Keratinocyte (primary cell): ENCODE measurements at places on chromosomes 5 and 9. TPM values are rescaled to one million over a fixed set of nuclear protein-coding genes. Genes with fewer than 3 reads are reported as not detected.

DNA sequence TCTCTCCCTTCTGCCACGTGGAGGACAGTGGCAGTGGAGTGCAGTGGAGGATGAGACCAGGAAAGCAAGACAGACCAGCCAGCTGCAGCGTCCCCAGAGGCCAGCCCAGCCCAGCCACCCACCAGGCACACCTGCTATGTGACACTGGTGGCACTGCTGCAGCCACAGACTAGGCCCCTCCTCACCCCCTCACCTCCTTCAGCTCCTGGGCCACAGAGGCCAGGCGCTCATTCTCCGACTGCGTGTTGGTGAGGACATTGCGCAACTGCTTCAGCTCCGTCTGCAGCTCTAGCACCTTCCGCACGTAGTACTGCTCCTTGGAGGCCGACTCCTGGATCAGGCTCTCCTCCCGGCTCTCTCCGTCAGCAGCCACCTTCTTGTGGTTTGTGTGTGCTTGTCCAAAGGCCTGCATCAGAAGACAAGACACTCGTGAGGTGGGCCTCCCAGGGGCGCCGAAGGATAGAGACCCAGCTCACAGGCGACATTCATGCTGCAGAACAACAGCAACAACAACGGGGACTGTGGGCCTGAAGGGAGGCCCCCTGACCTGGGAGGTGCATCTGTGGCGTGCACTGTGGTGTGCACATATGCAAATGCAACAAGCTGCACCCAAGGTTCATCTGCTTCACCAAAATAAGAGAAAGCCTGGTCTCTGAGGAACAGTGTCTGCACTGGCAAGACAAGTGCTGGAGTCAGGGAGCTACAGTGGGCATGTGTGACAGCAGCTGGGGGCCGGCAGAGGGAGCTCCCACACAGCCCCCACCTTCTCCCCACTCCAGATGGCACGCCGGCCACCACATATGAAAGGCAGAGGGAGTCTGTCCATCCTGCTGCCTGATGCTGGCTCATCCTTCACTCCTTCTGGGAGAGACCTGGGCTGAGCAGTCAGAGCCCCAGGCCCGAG is 35.5 kb downstream of the BICD2 start:
- DNase-seq: no peak

The PLEKHG4B gene
- polyA plus RNA-seq: 0.10 to 0.12 TPM in 2 of 3 replicates, not detected in the other

DNA sequence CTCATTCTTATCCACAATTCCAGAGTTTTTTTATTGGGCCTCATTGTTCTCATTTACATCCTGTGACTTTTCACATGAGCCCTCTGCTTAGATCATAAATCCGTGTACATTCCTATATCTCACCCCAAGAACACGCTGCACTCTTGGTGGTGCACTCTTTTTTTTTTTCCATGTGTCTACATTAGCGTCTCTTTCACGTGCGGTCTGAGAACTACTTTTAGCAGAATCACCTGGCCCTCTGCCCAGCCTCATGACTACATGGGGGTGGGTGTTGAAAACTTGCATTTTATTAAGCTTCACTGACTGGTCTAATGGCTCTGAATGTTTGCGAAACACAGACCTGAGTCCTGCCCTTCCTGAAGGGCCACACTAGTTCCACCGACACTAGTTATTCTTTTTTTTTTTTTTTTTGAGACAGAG is 18.6 kb downstream of the C9orf57 start:
- DNase-seq: peak; percentile 19

DNA sequence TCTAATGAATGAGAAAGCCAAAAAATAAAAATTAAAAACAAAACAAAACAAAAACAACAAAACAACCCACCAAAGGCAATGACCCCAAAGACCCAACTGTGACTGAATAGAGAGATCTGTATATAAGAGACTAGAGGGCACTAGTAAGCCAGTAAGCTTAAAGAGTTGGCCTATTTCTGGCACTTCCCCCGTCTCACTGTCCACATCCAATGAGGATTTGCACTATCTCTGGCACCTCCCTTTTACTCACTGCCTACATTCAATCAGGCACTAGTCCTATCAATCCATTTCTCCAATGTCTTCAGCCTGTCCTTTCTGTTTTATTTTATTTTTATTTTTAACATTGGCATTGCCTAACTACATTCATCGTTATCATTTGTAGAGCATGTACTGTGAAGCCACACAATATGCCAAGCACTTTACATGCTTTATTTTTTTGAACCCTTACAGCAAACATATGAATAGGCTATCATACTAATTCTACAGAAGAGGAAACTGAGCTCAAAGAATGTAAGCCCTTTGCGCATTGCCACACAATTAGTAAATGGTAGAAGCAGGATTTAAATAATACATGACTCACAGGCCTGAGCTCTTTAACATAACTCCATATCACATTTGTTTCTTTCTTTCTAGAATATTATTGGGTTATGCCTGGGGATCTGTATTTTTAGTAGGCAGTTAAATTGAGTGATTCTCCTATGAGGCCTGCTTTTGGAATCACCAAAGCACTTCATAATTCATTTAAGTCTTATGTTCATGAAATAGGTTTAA is 70.0 kb downstream of the C6 start:
- DNase-seq: no peak

DNA sequence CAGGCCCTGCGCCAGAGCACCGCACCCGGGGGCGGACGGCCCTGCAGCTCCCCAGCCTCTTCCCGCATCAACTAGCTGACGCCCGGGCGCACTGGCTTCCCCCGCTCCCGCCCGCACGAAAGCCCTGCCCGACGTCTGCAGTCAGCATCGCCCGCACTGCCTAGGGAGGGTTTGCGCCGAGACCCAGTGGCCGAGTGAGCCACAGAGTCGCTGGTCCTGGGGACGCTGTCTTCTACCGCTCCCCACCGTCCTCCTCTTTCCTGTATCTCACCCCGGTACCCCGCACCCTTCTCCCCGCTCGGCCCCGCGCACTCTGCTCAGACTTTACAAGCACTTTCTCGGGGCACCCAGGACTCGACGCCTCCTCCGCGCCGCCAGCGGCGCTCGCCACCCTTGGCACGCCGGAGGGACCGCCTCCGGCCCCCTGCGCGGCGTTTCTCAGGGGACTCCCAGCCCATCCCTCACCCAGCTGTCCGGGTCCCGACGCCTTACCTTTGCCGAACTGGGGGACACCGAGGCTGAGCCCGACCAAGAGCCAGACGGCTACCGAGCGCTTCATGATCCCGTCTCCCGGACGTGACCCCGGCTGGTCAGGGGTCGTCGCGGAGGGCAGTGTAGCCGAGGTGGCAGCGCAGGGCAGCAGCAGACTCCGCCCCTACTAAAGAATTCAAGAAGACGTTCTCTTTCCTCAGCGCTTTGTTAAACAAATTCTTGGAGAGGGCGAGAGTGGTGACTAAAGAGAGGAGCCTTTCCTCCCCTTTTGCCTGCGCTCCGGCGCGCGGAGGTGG is 670 bp downstream of the EDIL3 start:
- no peak for DNase-seq

The RAPGEF1 gene
- polyA plus RNA-seq: 18.5 to 30.1 TPM (median 19.2 TPM) in 3 replicates

The IL9 gene
- polyA plus RNA-seq: not detected in 3 replicates

DNA sequence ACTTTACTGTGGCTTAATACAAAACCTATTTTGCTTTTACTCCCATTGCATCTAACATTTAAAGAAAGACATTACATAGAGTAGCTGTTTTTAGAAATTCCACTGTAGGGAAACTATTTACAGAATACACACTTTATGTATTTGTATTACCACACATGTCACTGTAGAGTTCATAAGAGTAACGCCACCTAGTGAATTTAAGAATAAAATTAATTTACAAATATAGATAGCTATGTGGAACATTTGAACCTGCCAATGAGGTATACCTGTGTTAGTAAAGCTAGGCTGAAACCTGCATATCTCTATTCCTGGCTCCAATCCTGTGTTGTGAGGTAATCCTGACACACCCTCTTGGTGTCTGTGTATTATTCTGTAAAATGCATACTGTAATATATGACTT is 234.4 kb downstream of the MAST4 start:
- DNase-seq: no peak

- no peak for DNase-seq
Observed at GRCh38 chr9:92870289-92870688, 7.5 kb downstream of the ZNF484 start.

The MYORG gene
- 3.1 to 4.6 TPM (median 3.7 TPM) in 3 replicates for polyA plus RNA-seq

DNA sequence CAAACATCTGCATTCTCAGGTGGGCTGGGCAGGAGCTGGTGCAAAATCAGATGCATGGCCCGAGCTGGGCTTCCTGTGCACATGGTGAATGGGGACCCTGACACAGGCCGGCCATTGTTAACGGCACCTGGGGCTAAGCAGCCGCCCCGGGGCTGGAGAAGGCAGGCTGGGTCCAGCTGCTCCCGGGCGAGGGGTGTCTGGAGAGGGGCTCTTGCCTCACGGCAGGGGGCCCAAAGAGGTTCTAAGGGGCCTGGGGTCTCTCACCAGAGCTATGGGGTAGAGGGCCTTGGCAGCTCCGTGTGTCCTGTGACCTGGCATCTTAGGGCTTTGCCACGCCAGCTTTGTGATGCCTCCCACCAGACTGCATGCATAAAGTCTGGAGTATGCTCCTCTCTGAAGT is 5.1 kb upstream of the QSOX2 start:
- no peak for DNase-seq

DNA sequence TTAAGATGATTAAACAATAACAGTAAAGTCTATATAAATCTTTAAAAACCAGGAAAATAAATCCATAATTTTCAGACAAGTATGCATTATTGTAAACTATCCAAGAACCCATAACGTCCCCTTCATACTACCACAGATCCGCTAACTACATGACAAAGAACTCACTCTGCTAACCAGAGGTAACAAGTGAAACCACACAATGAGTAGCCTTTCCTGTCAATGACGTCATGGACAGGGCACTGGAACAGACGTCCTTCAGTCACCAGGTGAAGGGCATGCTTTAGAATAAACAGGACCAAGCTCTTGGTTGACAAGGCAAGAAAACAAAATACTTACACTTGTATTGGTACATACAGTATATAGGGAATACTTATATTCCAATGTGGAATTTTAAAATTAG is 45.2 kb downstream of the RNF130 start:
- no peak for DNase-seq

The ENTR1 gene
- 36.8 to 50.8 TPM (median 46.5 TPM) in 3 replicates for polyA plus RNA-seq

GRCh38 chr9:134226221-134226930 is 62.0 kb upstream of the RNU6ATAC start:
- no peak for DNase-seq

The INSL6 gene
- not detected in 3 replicates for polyA plus RNA-seq

- no peak for DNase-seq
Observed at GRCh38 chr5:86617309-86617755, 409 bp upstream of the COX7C start.

DNA sequence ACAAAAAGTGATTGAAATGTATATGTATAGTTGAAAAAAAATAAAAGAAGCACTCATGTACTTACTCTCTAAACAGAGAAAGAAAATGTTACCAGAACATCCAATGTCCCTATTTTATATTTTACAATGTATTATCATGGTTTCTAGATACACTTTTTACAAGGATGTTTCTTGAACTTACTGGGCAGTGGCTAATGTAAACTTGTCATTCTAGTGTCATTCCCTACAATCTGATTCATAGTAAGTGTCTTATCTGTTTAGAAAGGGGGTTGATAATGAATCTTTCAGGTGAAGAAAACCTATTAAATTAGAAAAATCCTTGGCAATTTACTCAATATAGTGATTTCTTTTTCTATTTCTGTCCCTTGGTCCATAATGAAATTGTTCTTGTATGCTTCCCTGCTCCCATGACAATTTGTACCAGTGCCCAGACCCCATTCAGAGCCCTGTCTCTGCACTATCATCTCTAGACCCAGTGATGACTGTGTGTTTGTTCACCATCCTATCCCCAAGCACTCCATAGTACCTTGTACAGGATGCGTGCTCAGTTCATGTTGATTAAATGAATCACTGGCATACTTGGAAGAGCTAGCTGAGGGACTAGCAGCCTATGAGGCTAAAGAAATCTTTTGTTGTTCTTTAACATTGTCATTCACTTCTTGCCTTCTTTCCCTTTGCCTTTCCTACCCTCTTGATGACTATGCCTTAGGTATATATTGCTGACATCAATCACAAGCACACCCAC is 101.2 kb downstream of the HMHB1 start:
- peak; percentile 58 for DNase-seq

DNA sequence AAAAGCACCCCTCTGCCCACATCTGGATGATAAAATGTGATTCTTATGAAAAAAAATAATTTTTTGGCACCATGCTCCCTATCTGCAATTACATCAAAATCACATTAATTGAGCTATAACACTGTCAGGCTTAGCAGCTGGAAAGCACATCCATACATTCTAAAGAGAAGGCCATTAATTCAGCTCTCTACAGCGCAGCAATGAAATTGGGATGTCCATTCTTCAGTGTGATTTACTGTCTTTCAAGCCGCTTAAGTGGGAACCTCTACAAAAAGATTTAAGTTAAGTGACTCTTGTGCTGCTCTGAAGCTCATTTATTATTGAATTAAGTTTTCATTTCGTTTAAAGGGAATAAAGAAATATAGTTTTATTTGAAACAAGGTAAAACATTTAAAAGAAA is 171.3 kb downstream of the EBF1 start:
- DNase-seq: no peak

The HRH2 gene
- 0.08 TPM in 1 of 3 replicates, not detected in the others for polyA plus RNA-seq

The MED10 gene
- polyA plus RNA-seq: 31.1 to 47.1 TPM (median 38.8 TPM) in 3 replicates

The PTPN3 gene
- 15.9 to 20.6 TPM (median 19.9 TPM) in 3 replicates for polyA plus RNA-seq

- no peak for DNase-seq
Observed at GRCh38 chr9:120742951-120743416, 28.7 kb upstream of the MEGF9 start.

- DNase-seq: peak; percentile 26
Observed at GRCh38 chr5:38323645-38324295, 65.4 kb downstream of the EGFLAM start.

DNA sequence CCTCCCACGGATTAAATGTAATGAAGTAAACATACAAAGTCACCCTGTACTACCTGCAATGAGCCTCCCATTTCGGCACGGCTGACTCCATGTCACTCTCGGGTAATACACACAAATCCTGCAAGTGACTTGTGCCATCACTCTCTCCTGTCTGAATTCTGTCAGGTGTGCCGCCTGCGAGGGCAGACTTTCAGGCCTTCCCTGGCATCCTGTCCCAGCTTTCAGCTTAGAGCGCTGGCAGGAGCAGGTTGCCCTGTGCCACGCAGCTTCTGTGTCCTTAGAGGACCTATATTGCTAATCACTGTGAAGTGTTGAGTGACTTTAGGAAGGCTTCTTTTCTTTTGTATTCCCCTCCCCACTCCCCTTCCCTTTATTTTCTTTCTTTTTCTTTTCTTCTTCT is 25.8 kb upstream of the S1PR3 start:
- no peak for DNase-seq

The NKD2 gene
- polyA plus RNA-seq: 0.13 TPM in 1 of 3 replicates, not detected in the others

GRCh38 chr5:10567121-10567591 is 3.3 kb downstream of the ANKRD33B start:
- no peak for DNase-seq

GRCh38 chr9:91655215-91655614 is 231.6 kb upstream of the NFIL3 start:
- no peak for DNase-seq

GRCh38 chr5:160432196-160432595 is 10.5 kb downstream of the PTTG1 start:
- DNase-seq: no peak

GRCh38 chr5:81854915-81855314 is 104.0 kb upstream of the SSBP2 start:
- DNase-seq: no peak

The CENPK gene
- polyA plus RNA-seq: 3.2 to 15.4 TPM (median 7.4 TPM) in 3 replicates

GRCh38 chr9:1207686-1208085 is 157.5 kb downstream of the DMRT2 start:
- no peak for DNase-seq
